Stimulated activated effector memory CD8-positive, alpha-beta T cell treated with anti-CD3 and anti-CD28 coated beads, Interleukin-12 subunit alpha, Interleukin-12 subunit beta, amount 100 ng/mL, for 72 hours (primary cell): ENCODE measurements at places on chromosomes 7 and 10.

GRCh38 chr10:34666008-34666704, 148.9 kb downstream of the PARD3 start:
- DNase-seq: no peak

DNA sequence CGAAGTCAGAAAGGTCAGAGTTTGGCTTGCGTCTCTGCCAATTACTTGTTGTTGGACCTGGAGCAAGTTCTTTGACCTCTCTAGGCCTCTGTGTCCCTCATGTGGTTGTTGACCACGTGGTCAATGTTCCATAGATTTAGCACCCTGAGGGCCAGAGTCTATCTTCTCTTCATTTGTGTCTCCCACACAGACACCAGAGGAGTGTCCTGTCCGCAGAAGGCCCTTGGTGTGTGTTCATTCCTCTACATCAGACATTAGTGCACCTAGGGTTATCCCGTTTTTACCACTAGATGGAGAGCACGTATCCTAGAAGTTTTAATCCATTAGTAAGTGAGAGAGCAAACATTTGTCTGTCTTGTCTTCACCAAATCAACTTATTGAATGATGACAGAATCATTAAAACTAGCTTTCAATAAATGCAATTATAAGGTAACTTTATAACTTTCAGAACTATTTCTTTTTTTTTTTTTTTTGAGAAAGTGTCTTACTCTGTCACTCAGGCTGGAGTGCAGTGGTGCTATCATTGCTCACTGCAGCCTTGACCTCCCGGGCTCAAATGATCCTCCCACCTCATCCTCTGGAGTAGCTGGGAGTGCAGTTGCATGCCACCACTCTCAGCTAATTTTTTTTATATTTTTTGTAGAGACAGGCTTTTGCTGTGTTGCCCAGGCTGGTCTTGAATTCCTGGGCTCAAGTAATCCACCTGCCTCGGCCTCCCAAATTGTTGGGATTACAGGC, 122.5 kb upstream of the ANKRD1 start:
- DNase-seq: no peak

DNA sequence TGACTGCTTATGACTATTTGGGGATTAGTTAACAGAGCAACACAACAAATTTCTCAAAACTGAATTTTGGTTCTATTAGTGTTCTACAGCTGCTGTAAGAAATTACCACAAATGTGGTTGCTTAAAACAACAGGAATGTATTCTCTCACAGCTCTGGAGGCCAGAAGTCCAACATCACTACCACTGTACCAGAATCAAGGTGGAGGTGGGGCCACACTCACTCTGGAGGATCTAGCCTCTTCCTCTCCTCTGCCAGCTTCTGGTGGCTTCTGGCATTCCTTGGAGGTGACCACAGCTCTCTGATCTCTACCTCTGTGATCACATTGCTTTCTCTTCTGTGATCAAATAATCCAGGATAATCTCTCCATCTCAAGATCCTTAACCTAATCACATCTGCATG, 194.7 kb upstream of the BMPER start:
- no peak for DNase-seq

DNA sequence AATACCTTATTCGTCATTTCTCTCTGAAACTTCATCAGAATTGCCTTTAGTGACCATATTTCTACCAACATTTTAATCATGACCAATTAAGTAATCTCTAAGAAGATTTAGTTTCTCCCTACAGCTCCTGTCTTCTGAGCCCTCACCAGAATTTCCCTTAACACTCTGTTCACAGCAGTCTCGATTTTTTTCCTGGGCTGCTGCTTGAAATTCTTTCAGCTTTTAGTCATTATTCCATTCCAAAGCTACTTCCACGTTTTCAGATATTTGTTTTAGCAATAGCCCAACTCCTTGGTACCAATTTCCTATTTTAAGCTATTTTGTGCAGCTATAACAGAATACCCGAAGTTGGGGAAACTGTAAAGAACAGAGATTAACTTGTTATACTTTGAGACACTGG, 192.4 kb upstream of the DKK1 start:
- DNase-seq: no peak

DNA sequence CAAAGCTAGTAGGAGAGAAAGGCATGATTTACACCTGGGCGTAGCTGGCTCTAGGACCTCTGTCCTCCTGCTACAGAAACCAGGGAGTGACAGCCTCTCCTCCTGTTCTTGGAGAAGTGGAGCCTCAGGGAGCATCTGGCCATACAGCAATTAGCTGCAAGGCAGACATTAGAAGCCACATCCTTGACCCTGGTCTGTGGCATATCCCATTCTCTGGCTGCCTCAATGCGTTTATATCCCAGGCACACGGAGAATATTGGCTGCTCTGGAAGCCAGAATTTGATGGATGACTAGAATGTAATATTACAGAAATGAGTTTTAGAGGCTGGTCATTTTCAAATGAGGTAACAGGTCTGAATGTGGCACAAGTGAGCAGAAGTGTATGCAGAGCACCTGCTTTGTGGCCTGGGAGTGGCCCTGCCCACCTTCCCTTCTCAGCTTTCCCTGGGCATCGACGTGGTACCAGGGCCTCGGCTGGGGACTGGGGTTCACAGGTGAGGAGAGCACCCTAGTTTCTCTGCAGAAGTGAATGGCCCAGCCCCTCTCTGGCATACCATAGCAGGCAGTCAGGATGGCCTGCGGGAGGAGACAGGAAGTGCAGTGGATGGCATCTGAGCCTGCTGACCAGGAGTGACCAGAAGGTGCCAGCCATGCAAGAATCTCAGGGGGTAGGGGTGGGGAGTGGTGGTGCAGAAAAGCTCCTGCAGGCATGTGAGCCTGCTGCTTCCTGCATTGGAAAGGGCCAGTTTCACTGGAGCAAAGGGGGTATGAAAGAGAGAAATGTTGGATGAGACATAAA, 367.2 kb upstream of the ZNF32 start:
- DNase-seq: no peak

DNA sequence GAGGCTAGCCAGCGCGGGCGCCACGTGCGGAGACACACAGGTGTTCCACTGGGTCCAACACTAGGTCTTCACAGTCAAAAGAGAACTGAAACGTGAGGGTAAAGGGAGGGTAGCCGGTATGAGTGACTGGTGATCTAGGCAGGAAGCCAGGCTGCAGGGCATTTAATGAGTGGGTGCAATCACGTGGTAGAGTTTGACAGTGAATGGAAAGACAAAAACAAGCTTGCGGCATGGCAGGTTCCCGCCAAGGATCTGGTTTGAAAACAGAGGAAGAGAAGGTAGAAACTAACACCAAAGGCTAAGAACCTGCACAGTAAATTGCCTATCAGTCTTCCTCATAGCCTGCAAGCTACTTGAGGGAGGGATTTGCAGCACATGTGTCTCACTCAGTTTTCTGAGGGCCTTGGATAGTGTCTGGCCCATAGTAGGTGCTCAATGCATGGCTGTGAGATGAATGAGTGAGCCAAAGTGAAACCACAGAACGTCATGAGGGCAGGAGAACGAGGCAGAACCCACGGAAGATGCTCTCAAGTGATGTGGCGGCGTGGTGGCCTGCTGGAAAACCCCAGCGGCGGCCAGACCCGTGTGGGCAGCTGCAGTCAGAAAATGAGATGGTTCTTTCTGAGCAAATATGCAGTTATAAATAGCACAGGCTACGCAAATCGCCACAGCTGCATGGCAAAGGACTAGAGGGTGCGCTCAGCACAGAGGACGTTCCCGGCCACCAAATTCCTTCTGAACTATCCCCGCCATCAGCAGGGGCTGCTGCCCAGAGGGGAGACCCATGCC, 183.6 kb upstream of the NFE2L3 start:
- DNase-seq: peak; percentile 88

DNA sequence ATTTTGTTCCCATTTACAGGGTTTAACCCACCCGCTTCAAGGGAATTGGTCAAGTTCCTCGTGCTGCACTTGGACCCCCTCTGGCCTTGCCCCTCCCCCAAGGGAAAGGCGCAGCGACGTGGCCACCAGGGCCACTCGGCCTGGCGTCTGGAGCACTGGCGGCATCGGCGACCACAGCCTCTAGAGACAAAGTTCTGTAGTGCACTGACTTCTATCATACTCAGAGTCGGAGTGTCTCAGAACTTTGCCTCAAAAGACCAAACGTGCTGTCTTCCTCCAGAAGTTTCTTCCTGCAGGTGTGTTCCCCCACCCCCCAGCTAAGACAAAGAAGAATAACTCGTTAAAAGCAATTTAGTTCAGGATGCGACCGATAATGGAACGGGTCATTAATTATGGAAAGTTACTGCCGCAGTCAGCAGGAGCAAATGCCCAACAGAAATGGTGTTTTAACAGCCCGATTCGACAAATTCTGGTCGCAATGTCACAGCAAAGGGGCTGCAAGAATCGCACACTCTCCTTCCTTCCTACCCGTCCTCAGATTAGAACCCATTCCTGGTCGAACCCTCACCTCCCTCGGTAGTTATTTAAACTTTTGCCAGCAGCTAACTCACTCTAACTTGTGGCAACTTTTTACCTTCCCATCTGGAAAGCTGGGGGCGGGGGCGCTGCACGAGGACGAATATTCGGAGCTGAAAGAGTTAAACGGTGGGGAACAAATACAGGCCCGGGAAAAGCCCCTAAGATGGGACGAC, 202.1 kb upstream of the NFE2L3 start:
- no peak for DNase-seq
